ENCODE measurements at places on chromosomes 7 and 10.

DNA sequence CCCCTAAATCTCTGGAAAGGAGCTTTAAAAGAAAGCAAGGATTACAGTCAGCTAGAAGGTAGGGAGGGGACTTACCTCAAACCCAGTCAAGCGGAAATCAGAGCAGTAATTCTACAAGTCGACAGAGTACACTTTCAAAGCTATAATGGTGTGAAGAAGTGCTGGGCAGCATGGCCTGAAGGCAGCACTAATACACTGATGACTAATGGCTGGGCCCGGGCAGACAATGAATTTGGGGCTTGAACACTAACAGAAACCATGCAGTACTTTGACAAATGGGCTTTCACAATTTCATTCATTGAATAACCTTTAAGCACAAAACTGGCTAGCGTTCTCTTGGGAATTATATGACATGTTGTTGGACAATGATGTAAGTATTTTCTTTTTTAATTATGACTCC lies 4.7 kb downstream of the GLI3 start:
- DNase-seq = no peak

DNA sequence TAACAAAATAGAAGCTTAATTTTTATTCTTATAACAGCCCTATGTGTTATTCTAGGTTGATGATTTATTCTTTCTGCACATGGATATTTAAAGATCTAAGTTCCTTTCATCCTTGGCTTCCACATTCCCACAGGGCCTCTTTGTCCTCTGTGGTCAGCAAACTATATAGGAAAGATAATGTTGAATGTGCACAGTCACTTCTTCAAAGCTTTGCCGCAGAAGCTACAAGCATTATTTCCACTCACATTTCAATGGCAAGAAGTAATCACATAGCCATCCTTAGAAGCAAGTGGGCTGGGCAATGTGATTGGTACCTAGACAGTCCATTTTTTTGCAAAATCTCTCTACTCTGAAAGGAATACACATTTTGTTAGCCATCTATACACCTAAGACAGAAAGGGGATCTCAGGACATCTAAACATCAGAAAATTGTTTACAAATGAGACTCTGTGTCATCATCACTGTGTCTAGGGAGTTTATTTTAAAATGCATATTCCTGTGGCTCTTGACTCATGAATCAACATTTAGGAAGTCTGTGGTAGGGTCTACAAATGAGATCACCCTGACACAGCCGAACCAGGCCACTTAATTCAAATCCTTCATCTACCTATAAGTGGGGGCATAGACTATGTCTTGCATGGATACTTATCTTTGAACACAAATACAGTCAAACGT lies 1060.5 kb downstream of the XPNPEP1 start:
- DNase-seq = no peak

- peak; percentile 8 for DNase-seq
Measured at GRCh38 chr10:88389456-88389855, 193.7 kb downstream of the RNLS start.

- DNase-seq = no peak
Measured at GRCh38 chr10:71585564-71586290, 133.9 kb downstream of the C10orf105 start.

DNA sequence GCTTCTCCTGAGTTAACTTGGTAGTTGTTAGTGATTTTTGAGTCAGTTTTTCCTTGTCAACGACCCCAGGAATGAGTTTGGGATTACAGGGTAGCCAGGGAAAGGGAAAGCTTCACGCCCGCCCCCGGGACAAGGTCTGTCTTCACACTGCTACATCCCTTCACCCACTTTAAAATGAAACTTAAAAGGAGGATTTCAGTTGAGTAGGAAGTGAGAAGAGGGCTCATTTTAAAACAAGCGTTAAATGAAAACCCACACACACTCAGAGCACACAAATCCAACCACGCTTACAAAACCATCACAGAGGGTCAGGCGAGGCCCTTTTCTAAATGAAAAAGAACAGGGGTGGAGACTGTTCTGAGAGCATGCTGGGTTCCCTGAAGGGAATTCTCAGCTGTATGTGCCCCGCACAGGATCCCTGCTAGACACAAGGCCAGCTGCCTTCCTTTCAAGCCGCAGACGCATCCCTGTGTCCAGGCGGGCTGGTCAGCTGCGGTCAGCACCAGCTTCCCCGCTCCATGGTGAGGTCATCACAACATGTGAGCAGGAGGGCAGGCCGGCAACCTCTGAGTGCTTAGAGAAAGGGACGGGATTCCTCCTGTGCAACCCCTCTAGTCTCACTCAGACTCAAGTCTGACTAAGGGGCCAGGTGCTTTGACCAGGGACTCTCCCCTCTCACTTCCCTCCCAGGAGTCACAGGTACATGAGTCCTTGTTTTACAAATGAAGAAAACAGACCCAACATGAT lies 111.8 kb downstream of the EGFR start:
- no peak for DNase-seq

DNA sequence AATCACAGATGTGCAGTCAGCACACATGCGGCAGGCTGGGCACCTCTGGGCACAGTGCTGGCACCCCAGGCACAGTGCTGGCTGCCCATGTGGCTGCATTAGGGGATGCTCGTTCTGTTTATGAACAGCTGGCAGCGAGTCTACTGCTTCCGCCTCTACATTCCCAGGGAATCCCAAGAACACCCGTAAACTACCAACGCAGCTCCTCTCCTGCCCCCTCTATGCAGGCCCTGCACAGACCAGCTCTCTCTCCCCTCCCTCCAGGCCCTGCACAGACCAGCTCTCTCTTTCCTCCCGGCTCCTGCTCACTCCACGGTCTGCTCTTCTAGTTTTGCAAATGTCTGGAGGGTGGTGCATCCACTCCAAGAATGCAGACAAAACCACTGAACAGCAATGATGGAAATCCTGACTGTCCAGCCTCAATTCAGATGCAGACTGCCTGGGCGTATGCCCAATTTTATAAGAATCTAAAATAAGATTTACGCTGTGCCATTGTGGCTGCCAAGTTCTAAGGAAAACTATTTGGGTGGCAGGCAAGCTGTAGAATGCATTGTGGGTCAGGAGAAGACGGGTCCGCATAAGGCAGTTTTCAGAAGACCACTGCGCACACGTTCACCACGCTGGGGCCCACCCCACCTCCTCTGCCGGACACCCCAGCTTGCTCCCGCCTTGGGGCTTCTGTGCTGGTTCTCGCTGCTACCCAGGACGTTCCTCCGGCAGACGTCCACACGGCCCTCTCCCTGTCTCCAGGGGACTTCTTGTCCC lies 234.6 kb downstream of the ZMYND11 start:
- no peak for DNase-seq

Data from activated CD4-positive, alpha-beta T cell treated with anti-CD3 and anti-CD28 coated beads, Interleukin-2, amount 50 U/mL, for 1 hour (primary cell).